ENCODE measurements at places on chromosomes 13 and 19. TPM values are rescaled to one million over a fixed set of nuclear protein-coding genes. Genes with fewer than 3 reads are reported as not detected.

The GPR12 gene
- 1.2 TPM for total RNA-seq

The NPAS1 gene
- total RNA-seq = 2.5 TPM

The ACTMAP gene
- total RNA-seq = 3.2 TPM

The SIGLEC8 gene
- total RNA-seq = 2.3 TPM

The IGFL1 gene
- not detected for total RNA-seq

The HSPH1 gene
- 109 TPM for total RNA-seq

The FUT1 gene
- total RNA-seq = 0.48 TPM

The TPTE2 gene
- 0.29 TPM for total RNA-seq

The SWSAP1 gene
- total RNA-seq = 2.2 TPM

The RDH8 gene
- not detected for total RNA-seq

The FPR3 gene
- 12.0 TPM for total RNA-seq

The ADGRE2 gene
- 9.8 TPM for total RNA-seq

The ZNF534 gene
- 1.2 TPM for total RNA-seq

The FXYD1 gene
- 75.5 TPM for total RNA-seq

The CD177 gene
- total RNA-seq = 0.29 TPM

The LGALS4 gene
- 0.80 TPM for total RNA-seq

The ZNF559 gene
- total RNA-seq = 18.4 TPM

The REX1BD gene
- 99.8 TPM for total RNA-seq

The AMER2 gene
- total RNA-seq = not detected

The CHST8 gene
- 1.6 TPM for total RNA-seq

The TMEM86B gene
- 1.6 TPM for total RNA-seq

The LRRC4B gene
- 0.16 TPM for total RNA-seq

The CLPTM1 gene
- total RNA-seq = 70.5 TPM

The TMEM238 gene
- total RNA-seq = 4.5 TPM

The SLITRK6 gene
- total RNA-seq = 7.9 TPM

The ZNF69 gene
- 16.3 TPM for total RNA-seq

The ZNF541 gene
- not detected for total RNA-seq

The KLK12 gene
- total RNA-seq = not detected

The ZNF579 gene
- total RNA-seq = 1.6 TPM

The CEACAM6 gene
- 6.9 TPM for total RNA-seq

The CDX2 gene
- 0.33 TPM for total RNA-seq

The UBL5 gene
- total RNA-seq = 475 TPM

The NRTN gene
- 1.6 TPM for total RNA-seq

The TCF3 gene
- 42.3 TPM for total RNA-seq

The RFPL4A gene
- not detected for total RNA-seq

All from breast epithelium (tissue), 4 donors.